ENCODE measurements at places on chromosomes 12 and 14. TPM values are rescaled to one million over a fixed set of nuclear protein-coding genes. Genes with fewer than 3 reads are reported as not detected.

The C12orf54 gene
- total RNA-seq: not detected

The DEPDC4 gene
- total RNA-seq: 2.8 TPM

The GPR65 gene
- total RNA-seq: 0.18 TPM

The ANKS1B gene
- total RNA-seq: 331 TPM

The GPRC5D gene
- total RNA-seq: not detected

The POLE gene
- total RNA-seq: 55.0 TPM

The ARHGAP9 gene
- total RNA-seq: 2.1 TPM

The NOS1 gene
- total RNA-seq: 3.8 TPM

The ATXN3 gene
- total RNA-seq: 48.1 TPM

The ST8SIA1 gene
- total RNA-seq: 67.5 TPM

The NID2 gene
- 35.4 TPM for total RNA-seq

The ANAPC5 gene
- 159 TPM for total RNA-seq

The P2RX2 gene
- not detected for total RNA-seq

The SMOC1 gene
- 83.4 TPM for total RNA-seq

The IGF1 gene
- 7.1 TPM for total RNA-seq

The PLA2G1B gene
- 0.64 TPM for total RNA-seq

The SERPINA12 gene
- not detected for total RNA-seq

The WNT5B gene
- 4.9 TPM for total RNA-seq

The KLRB1 gene
- not detected for total RNA-seq

The ACSM4 gene
- not detected for total RNA-seq

The RNF10 gene
- total RNA-seq: 95.3 TPM

The PIK3C2G gene
- total RNA-seq: 10.5 TPM

The SERPINA1 gene
- 1.9 TPM for total RNA-seq

The CHGA gene
- total RNA-seq: 26.8 TPM

The KRT7 gene
- total RNA-seq: not detected

The ZC2HC1C gene
- 1.1 TPM for total RNA-seq

The NTS gene
- 1.2 TPM for total RNA-seq

The GLT1D1 gene
- total RNA-seq: 7.0 TPM

The ADAM21 gene
- 0.18 TPM for total RNA-seq

The LBHD2 gene
- total RNA-seq: not detected

The PRMT5 gene
- total RNA-seq: 48.2 TPM

The TAS2R14 gene
- total RNA-seq: 23.5 TPM

The SPRING1 gene
- 26.4 TPM for total RNA-seq

The FAM181A gene
- 2.4 TPM for total RNA-seq

The SLC22A17 gene
- 115 TPM for total RNA-seq

The IL26 gene
- total RNA-seq: not detected

The KRT71 gene
- 0.18 TPM for total RNA-seq

The ANO4 gene
- 44.3 TPM for total RNA-seq

The SLC5A8 gene
- total RNA-seq: 3.1 TPM

The CMTM5 gene
- total RNA-seq: 1.9 TPM

The AKAP5 gene
- total RNA-seq: 4.8 TPM

The IAPP gene
- not detected for total RNA-seq

The CCDC60 gene
- not detected for total RNA-seq

The KRT73 gene
- not detected for total RNA-seq

The P2RX7 gene
- total RNA-seq: 2.3 TPM

The OTOGL gene
- total RNA-seq: 1.4 TPM

The SLCO1A2 gene
- 5.9 TPM for total RNA-seq

The DCAF5 gene
- 34.2 TPM for total RNA-seq

The SLC39A5 gene
- 0.45 TPM for total RNA-seq

The OTX2 gene
- 24.6 TPM for total RNA-seq

The RNASE1 gene
- total RNA-seq: 14.5 TPM

The OR10P1 gene
- not detected for total RNA-seq

The INHBC gene
- total RNA-seq: not detected

The OAS2 gene
- 3.4 TPM for total RNA-seq

The VRTN gene
- total RNA-seq: not detected

The TBX3 gene
- 3.7 TPM for total RNA-seq

The ACADS gene
- 3.3 TPM for total RNA-seq

The CYP27B1 gene
- total RNA-seq: 1.2 TPM

The PLCZ1 gene
- total RNA-seq: 0.82 TPM
